Cardiac muscle cell (in vitro differentiated cells and primary cell): ENCODE measurements at places on chromosomes 2 and 18.
A peak's percentile ranks its signal among the peaks of the same experiment; 100 is the strongest.

- no peak for DNase-seq
These were observed 463.0 kb downstream of the FBXO15 start for GRCh38 chr18:73684647-73685046.

DNA sequence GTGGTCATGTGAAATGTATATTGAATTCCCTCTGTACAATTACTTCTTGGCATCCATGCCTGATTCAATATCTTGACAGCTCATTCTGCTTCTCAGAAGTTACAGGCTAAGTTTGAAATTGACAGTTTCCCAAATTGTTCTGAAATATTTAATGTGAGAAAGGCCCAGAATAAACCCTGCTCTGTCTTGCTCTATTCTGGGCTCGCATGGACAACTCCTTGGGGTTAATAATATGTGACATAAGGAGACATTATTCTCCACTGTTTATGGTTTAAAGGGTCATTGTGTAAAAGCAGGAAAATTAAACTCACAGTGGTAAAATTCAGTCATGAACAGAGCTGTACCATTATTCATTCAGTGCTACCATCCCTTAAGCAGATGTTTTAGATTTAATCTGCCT lies 160.7 kb upstream of the CNTNAP5 start:
- no peak for DNase-seq

GRCh38 chr18:38241736-38242135 lies 676.1 kb upstream of the CELF4 start:
- DNase-seq = no peak

GRCh38 chr2:61950571-61951315 lies 45.3 kb downstream of the COMMD1 start:
- no peak for DNase-seq

DNA sequence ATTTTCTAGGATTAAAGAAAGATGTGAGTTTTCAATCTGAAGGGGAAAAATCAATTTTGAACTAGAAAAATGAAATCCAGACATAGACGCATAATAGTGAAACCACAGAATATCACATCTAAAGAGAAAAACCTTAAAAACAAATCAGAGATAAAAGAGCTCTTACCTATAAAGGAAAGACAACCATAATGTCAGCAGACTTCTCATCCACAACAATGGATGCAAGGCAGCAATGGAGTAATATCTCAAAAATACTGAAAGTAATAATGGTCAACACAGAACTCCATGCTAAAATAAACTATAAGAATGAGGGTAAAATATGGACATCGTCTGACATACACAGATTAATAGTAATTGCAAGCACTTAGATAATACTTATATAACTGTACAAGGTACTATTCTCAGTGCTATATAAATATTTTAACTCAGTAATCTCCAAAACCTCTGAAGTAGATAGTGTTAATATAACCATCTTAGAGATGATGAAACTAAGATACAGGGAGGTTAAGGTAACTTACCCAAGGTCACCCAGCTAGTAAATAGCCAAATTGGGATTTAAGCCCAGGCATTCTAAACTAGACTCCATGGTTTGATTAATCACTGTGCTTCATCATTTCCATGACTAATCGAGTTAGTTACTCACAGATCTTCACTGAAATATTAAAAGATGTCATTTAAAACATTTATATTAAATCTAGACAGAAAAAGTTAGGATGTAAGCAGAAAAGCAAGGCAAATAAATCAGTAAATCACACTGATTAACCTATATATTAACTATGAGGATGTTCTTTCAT lies 89.4 kb upstream of the SPTBN1 start:
- DNase-seq = no peak

DNA sequence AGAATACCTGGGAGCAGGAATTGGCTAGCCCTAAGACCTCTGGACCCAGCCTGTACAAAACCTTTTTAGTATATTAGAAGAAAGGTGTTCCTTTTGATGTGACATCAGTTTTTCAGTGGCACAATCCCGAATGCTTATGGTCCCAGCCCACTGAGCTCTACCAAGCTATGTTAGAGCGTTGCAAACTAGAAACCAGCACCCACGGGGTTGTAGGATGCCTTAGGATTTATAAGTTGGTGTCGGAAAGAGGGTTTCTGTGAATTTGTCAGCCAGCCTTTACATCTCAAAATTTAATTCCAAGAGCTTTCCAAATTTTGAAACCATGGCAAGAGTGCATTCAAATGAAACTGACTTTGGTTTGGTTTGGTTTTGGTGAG lies 499 bp upstream of the LMAN1 start:
- DNase-seq = no peak

DNA sequence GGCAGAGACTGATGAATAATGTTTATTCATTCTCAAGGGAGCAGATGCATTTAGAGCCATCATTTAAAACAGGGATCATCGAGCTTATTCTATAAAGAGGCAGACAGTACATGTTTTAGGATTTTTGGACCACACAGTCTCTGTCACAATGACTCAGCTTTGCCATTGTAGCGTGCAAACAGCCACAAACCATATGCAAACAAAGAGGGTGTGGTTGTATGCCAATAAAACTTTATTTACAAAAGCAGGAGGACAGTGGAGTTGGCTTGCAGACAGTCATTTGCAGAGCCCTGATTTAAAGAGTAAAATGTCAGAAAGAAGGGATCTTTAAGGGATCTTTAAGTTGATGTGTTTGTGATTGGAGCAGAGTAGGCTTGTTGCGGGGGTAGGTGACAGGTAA lies 51.5 kb downstream of the SMIM21 start:
- DNase-seq = no peak

DNA sequence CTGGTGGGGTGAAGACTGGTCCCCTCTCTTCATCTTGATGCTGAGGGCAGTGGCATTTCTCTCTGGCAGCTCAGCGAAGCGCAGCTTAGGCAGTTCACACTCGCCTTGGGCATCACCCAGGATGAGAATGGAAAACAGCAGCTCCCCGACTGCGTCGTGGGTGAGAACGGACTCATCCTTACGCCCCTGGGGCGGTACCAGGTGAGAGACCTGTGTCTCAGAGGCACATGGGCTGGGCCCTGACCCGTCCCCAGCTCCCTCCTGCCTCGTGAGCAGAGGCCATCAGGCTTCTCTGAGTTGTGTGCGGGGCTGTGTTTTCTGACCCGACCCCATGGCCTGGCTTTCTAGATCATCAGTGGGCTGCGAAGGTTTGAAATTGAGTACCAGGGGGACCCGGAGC lies 8.2 kb upstream of the CCDC74A start:
- DNase-seq = no peak

- DNase-seq = no peak
These were observed 6.6 kb downstream of the CAPN10 start for GRCh38 chr2:240593026-240593702.

GRCh38 chr2:28661589-28662001 lies 90.0 kb upstream of the PPP1CB start:
- DNase-seq = peak; percentile 98

GRCh38 chr2:151180123-151180522 lies 81.5 kb downstream of the RBM43 start:
- DNase-seq = no peak

DNA sequence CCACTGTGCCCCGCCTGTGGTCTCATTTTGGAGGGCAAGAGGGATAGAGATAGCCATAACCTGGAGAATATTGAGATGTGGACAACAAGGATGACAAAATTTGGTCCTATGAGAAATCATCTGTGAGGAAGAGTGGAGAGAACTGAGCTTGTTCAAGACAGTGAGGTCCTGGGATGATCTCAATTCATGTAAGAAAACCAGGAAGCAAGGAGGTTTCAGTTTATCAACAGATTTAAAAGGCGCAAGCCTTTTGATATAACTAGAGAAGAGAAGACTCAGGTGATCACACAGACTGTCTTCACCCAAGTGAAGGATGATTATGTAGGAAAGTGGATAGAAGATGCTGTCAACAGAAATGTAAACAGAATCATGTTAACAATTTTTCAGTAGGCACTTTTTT lies 39.1 kb downstream of the PCBP1 start:
- DNase-seq = no peak

- no peak for DNase-seq
These were observed 1134.9 kb upstream of the FAM98A start for GRCh38 chr2:34734042-34734441.

GRCh38 chr2:34492561-34493455 lies 893.7 kb upstream of the FAM98A start:
- DNase-seq = no peak

DNA sequence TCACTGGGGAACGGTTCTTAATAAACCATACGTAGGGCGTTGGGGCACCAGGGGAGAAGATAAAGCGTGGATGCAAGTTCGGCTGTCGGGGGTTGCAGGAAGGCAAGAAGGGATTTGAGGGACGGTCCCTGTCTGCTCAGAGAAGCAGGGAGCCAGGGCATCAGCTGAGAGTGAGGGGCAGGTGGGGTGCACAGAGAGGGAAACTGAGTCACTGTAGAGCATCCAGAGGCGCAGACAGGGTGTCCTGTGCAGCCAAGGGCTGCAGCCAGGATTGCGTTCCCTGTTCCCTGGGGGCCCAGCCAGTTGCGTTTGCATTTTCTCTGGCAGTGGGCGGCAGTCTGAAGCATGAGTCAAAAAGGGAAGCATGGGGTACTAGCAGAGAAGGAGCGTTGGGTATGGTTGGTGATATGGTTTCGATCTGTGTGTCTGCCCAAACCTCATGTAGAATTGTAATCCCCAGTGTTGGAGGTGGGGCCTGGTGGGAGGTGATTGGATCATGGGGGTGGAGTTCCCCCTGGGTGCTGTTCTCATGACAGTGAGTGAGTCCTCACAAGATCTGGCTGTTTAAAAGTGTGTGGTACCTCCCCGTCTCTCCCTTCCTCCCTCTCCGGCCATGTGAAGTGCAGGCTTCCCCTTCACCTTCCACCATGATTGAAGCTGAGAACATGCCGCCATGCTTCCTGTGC lies 202.9 kb downstream of the NDUFA10 start:
- DNase-seq = no peak

DNA sequence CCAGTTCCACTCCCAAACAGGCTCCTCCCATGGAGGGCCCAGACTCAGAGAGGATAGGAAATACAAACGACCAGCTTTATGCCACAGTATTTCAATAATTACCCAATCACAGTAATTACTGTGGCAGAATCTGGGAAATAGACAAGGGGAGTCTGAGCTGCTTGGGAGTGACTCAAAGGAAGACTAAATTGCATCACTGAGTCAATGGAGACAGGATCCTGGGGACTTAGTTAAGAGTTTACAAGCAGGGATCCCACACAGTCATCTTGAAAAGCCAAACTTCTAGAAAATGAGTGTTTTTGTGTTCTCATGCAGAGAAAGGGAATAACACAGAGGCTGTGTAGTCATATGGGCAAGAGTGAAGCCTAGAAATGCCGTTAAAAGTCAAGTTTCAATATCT lies 1142.1 kb downstream of the CNTNAP5 start:
- no peak for DNase-seq

GRCh38 chr2:136858656-136859055 lies 93.3 kb downstream of the THSD7B start:
- no peak for DNase-seq

DNA sequence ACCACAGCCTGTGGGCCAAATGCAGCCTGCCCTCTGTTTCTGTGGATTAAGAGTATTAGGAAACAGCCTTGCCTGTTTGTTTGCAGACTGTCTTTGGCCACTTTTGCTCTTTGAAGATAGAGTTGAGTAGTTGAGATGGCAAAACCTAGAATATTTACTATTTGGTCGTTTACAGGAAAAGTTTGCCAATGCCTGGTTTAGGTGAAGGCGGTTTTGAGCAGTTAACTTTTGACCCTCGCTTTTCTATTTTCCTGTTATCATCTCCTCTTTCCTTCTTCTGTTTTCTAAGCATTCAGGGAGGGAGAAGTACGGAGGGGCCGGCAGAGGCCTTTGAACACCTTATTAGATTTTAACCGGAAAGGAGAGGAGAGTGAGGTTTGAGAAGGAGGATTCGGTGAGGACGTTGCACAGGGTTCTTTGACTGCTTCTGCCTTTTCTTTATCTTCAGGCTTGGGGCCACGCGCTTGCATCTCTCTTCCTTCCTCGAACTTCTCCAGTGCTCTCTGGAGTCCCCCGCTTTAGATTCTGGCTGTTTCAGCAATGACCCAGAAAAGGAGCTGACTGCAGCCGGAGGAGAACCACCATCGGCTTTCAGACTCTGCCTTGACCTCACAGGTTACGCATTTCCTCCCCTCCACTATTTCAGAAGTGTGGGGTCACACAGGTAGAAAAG lies 39.2 kb downstream of the IL1R2 start:
- no peak for DNase-seq

DNA sequence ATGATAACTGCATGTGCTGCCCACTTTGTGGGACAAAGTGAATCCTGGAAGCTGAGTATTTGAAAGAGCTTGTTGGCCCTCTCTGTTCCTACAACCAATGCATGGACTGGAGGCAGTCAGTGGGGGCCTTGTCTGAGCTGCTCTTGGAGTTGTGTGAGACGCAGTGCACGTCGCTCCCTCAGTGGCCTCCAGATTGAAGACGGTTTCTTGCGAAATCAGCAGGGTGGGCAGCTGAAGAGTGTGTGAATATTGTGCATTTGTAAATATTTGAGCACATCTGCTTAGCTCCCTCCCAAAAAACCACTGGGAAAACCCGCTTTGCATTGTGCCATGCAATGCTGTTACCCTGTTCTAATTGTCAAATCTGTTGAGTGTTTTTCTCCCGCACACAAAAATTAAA lies 782.8 kb downstream of the PLCL1 start:
- no peak for DNase-seq

DNA sequence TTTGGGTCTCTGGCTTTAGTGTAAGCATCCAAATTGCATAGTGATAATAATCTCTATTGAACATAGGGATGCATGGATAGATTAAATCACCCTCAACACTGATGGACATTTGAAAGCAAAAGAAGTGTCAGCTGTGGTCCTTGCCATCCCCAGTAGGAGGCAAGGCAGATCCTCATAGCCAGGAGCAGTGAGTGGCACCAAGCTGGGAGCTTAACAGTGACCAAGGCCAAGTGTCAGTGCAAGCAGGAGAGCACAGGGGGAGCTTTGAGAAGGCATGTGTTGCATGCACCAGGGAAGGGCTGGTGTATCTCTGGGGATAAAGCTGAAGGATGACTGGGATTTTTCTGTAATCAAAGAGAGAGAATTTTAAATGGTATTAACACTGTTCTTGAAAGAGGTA lies 14.7 kb downstream of the SLC14A1 start:
- DNase-seq = no peak

DNA sequence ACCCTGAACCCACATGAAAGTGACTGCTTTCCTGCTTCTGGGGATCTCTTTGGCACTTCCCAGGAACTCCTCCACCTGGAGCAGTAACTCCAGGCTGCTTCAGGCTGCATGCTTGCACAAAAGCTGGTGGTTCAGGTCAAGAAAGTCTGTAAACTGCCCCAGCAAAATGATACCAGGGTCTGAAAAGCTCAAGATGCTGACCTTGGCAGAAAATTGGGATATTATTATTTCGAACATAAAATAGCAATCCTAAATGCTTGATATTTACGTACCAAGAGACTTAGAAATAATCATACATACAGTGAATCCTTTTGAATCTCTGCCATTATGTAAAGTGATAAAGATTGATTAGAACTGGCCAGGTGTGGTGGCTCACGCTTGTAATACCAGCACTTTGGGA lies 674.3 kb downstream of the ERBB4 start:
- no peak for DNase-seq

DNA sequence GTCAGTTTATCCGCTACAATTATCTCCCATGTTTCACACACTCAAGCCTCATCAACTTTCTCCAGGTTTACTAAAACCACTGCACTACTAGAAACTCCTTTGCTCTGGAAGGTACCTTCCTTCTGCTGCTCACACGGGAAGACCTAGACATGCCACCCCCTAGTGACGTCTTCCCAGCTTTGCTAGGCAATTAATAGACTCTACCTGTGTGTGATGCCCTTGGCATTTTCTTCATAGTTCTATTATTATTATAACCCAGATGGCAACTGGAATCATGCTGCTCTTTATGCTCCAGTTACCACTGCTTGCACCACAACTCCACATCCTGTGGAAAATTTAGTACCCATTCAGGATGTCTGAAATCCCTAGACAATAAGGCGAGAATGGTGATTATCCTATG lies 42.4 kb downstream of the CACNB4 start:
- DNase-seq = no peak
